Activated CD8-positive, alpha-beta memory T cell treated with anti-CD3 and anti-CD28 coated beads for 24 hours (primary cell): ENCODE measurements at places on chromosomes 16 and 17.

- DNase-seq = no peak
Observed at GRCh38 chr17:59298521-59298920, 32.9 kb upstream of the YPEL2 start.

- DNase-seq = no peak
Observed at GRCh38 chr17:9755083-9755482, 36.3 kb downstream of the DHRS7C start.

- no peak for DNase-seq
Observed at GRCh38 chr16:15046692-15047376, 9.0 kb downstream of the NTAN1 start.

DNA sequence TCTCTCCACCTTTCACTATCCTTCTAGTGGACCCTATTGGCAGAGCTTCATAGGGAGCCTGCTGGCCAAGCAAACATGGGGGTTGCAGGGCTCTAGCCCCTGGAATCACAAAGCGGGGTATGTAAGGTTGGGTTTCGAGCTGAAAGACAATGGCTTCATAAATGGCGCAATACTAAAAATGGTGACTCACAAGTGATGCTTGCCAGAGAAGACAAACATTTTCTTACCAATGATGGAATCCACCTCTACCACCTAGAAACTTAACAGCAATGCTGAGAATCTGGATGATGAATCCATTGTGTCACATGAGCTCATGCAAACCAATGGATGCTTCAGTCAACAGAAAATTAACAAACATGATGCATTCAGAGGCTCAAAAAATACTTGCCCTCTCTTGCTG is 375.3 kb upstream of the PSMD7 start:
- no peak for DNase-seq

- peak; percentile 84 for DNase-seq
Observed at GRCh38 chr16:578870-579405, 9.2 kb downstream of the PIGQ start.

DNA sequence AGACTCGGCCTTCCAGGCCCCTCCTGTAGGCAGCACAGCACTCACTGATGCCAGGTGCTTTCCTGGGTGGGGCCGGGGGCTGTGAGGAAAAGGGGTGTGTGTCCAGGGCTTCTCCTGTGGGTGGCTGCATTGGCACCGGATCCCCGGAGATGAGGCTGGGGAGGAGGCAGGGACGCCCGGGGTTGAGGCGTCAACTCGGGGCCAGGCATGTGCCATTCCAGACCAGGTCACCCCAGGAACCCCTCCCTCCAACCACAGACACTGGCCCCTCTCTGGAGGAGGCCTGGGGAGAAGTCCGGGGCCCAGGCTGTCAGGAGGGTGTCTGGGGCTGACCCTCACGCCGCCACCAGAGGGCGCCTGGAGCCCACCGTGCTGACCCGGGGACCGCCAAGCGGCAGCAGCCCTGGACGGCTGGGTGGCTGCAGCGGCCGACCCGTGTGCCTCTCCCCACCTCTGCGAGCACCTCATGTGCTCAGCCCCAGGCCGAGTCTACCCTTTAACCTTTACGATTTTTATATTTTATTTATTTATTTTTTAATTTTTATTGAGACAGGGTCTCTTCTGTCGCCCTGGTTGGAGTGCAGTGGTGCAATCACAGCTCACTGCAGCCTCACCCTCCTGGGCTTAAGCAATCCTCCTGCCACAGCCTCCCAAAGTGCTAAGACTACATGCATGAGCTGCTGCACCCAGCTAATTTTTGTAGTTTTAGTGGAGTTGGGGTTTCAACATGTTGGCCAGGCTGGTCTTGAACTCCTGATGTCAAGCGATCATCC is 3.2 kb upstream of the METRN start:
- peak; percentile 94 for DNase-seq

DNA sequence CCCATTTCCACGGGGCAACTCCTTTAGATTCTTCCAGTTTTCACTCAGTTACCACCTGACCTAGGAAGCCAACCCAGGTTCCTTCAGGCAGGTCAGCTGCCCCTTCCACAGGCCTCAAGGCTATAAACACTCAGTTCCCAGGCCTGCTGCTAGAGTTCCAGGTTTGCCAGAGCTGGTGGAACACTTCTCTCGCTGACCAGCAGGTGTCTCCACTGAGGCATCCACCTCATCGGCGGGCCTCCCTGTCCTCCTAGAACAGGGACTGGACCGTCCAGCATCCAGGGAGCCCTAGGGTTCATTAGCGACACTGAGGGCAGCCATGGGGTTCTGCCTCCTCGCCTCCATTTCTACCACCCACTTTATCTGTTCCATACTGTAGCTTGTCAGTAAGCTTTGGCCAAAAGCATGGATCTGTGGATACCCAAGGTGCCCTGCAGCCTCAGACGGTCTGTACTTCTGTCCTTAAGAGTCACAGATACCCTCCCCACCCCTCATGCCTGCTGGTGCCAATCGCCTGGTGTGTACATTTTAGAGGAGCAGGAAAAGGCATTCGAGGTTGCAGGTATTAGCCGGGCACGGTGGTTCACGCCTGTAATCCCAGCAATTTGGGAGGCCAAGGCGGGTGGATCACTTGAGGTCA is 29.0 kb downstream of the PIMREG start:
- peak; percentile 87 for DNase-seq

GRCh38 chr16:77684181-77684526 is 38.2 kb upstream of the NUDT7 start:
- no peak for DNase-seq

- DNase-seq = no peak
Observed at GRCh38 chr16:67833030-67833414, 9.1 kb upstream of the THAP11 start.

- peak; percentile 84 for DNase-seq
Observed at GRCh38 chr17:59838052-59838916, 54.5 kb downstream of the TUBD1 start.

- no peak for DNase-seq
Observed at GRCh38 chr17:8542599-8543502, 87.7 kb downstream of the MYH10 start.

DNA sequence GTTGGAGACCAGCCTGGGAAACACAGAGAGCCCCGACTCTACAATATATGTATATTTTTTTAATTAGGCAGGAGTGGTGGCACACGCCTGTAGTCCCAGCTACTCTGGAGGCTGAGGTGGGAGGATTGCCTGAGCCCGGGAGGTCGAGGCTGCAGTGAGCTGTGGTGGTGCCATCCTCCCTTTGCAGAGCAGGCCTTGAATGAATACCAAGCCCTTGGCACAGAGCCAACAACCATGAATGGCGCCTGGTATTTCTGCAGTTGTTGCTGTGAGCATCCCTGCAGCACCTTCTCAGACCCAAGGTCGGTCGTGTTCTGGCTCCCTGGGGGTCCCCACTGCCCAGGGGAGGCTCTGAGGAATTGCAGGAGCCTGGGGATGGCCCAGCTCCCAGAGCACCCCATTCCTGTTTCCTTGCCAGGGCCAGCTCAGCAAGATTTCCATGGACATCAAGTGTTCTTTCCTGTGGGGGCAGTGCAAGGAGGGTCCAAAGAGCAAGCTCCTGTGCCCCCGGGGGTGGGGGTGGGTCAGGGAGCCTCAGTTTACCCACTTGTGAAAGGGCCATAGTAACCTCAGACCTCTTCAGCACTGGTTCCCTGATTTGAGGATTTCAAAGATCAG is 25.6 kb upstream of the RMI2 start:
- no peak for DNase-seq

GRCh38 chr17:19390951-19391350 is 4.0 kb upstream of the MFAP4 start:
- DNase-seq = no peak

DNA sequence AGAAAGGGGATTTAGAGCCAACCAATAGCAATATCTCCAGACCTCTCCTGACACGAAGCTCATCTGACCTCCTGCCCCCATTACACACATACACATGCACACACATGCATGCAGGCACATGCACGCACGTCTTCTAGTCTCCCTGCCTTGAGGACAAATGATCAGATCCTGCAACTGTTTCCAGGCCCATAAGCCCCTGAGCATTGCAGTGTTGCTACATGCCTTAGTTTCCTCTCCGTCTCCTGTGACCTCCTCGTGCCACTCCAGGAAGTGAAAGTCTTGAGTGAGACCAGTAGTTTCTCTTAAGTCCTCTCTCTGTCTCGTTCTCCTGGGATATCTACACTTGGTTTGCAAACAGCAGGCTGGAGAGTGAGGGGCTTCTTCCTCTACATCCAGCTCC is 8.2 kb downstream of the CIITA start:
- no peak for DNase-seq

DNA sequence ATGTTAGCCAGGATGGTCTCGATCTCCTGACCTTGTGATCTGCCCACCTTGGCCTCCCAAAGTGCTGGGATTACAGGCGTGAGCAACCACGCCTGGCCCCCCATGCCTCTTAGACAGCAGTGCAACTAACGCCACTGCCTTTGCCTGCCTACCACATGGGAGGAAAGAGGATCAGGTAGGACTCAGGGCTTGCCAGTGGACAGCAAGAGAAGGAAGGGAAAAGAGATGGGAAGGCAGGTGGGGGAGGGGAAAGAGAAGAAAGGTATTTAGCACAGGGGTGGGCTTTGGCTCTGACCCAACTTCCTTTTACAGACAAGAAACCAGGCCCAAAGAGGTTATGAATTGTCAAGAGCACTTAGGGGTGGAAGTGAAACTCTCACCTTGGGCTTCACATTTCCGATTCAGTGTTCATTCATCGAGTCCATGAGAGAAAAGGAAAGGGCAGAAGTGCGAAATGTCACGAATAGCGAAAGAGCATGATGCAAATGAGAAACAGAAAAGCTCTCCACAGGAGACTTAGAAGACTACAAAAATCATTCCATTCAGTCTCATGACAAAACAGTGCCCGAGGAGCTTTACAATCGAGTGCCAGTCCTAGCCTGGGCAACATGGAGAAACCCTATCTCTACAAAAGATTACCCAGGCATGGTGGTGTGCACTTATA is 36.4 kb downstream of the CDK5R1 start:
- DNase-seq = peak; percentile 77

- no peak for DNase-seq
Observed at GRCh38 chr16:12091569-12092543, 115.3 kb downstream of the SNX29 start.

DNA sequence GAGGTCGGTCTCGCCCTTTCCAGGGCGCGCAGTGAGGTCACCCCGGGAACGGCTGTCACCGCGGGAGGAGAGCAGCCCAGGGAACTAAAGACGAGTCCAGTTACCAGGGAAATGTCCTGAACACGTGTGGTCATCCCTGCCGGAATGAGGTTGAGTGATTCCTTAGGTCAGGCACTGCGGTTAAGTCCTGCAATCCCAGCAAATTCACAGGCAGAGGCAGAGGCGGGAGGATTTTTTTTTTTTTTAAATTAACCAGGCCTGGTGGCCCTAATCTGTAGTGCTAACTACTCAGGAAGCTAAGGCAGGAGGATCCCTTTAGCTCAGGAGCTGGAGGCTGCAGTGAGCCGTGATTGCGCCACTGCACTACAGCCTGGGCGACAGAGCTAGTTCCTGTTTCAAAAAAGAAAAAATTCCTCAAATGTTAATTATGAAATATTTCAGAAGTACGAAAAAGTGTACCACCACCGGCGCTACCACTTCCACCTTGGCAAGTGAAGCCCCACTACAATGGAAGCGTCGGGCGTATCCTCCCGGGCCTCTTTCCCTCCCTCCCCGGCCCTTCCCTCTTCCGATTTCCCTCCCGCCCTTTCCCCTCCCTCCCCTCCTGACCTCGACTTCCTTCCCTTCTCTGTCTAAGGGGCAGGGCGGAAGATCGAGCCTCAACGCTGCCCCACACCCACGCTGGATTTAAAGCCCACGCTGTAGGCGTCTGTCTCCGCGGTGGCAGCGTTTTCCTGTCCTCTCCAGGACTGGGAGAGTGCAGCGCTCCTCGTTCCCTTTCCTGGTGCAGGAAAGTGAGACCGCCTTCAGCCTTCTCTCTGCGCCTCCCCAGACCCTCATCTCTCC is 27.3 kb downstream of the SLFN11 start:
- DNase-seq = peak; percentile 63

DNA sequence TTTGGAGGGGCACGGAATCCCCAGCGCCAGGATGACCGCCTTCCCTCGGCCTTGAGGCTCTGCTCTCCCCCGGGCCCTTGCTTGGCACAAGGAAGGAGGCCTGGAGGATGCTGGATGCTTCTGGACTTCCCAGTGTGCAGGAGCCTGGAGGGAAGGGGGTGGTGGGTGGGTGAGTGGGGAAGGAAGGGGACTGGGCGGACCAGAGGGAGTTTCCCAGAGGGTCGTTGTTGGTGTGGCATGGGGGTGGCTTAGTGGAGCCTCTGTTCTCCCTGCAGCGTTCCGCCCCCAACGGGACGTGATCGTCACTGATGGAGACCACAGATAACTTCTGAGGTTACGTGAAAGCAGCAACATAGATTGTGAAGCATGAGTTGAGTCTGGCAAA is 140.0 kb downstream of the IRF8 start:
- DNase-seq = no peak

DNA sequence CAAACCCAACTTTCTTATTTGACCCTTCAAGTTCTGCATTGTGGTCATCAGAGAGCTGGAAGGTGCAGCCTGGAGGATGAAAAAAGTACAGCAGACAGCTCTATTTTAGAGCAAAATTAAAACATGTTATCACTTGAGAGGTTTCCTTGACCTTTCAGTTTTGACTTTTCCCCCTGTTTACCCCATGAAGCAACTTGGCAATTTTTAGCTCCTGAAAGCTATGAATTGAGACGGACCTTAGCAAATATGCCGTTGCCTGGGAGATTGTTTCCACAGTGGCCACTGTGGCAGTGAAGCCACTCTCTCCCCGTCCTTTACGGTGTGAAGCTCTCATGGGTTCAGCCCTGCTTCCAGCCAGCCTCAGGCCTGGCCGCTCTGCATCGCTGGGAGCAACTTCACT is 398.6 kb downstream of the CPPED1 start:
- no peak for DNase-seq

- no peak for DNase-seq
Observed at GRCh38 chr17:72219137-72219823, 98.5 kb downstream of the SOX9 start.

GRCh38 chr16:89452925-89453324 is 37.4 kb downstream of the ANKRD11 start:
- no peak for DNase-seq

DNA sequence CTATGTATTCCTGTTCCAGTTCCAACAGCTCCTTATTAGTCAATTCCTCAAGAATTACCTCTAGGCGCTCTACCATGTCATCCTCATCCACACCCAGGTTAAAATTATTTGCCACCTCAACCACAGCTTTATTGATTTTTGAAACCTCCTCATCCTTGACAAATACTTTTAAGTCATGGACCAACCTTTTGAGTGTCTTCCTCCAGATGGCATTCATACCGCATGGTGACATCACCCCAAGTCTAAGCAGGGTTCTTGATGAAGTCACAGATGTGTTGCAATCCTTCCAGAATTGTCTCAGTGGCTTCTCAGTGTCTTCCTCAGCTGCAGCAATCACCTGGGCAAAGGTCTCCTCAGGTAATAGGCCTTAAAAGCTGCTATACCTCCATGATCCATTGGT is 40.1 kb downstream of the BCL7C start:
- DNase-seq = no peak

DNA sequence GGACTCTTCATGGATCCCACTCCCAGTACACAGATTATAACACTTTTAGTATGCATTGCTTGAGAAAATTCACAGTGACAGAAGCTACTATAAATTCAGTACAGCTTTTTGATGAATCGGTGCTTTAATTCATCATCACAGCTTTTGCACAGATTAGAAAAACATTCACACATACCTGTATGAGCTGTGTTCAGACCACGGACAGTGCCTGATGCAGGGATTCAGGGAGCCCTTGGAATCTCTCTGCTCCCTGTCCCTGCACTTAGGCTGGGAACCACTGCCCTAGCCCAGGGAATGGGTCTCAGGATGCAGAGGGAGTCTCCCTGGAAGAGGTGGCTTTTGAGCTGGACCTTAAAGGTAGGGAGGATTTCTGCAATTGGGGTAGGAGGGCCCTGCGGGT is 13.9 kb downstream of the TBKBP1 start:
- no peak for DNase-seq
